Naive thymus-derived CD4-positive, alpha-beta T cell (primary cell): ENCODE measurements at places on chromosomes 2 and 18. TPM values are rescaled to one million over a fixed set of nuclear protein-coding genes. Genes with fewer than 3 reads are reported as not detected.

The TBR1 gene
- not detected for total RNA-seq

The TNFRSF11A gene
- 3.2 TPM for total RNA-seq

The SERPINB11 gene
- not detected for total RNA-seq

The EIPR1 gene
- 24.5 TPM for total RNA-seq

The VWA3B gene
- total RNA-seq = not detected
